ENCODE measurements at places on chromosomes 5 and 9.

GRCh38 chr9:123265833-123266232 lies 2.6 kb downstream of the STRBP start:
- no peak for DNase-seq

DNA sequence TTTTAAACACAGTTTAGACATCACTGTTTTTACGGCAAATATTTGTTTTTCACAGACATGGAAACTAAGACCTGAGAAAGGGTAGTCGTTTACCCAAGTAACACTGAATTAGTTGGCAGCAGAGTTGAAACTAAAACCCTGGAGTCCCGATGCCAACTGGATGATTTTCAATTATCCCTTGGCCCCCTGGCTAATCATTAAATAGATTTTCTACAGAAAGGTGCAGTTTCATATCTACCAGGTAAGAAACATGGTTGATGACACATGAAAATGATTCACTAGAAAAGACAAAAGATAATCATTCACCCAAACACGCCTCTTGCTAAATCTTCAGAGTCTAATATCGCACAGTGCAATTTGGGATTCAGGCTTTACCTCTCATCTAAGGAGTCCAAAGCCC lies 136.9 kb downstream of the SEMA5A start:
- no peak for DNase-seq

GRCh38 chr9:136051837-136052471 lies 43.1 kb downstream of the NACC2 start:
- DNase-seq = no peak

GRCh38 chr9:133982971-133983720 lies 9.0 kb downstream of the VAV2 start:
- no peak for DNase-seq

DNA sequence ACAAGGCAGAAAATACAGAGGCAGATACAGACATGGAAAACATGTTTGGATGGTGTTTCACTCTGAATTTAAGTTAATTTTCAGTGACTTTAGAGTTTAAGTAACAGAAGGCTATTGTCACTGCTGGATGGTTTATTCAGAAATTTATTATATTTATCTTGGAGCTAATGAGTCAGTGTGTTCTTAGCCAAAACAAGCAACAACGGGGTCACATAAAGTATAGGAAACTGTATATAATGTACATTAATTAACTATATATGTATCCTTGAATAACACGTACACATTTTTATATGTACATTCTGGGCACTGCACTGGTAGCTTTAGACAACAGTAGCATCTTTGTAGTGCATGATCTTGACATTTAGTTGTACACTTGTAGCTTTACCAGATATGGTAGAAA lies 30.7 kb downstream of the CYLC2 start:
- DNase-seq = no peak

DNA sequence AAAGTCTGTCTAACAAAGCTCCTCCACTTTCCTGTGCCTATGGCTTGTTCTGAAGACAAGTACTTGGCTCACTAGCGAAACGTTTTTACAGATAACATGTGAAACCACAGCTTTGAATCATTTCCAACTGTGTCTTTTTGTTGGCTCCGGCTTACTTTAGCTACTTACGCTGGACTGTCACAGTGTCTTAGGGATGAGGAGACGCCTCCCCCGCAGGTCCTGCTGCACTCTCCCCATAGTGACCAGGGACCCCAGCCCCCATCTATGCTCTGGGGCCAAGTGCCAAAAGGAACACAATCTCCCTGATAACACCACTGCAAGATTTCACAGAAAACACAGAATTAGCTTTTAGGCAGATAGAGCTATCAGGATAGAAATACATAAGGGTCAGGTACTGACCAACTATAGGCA lies 219.1 kb downstream of the ADAMTS6 start:
- no peak for DNase-seq

DNA sequence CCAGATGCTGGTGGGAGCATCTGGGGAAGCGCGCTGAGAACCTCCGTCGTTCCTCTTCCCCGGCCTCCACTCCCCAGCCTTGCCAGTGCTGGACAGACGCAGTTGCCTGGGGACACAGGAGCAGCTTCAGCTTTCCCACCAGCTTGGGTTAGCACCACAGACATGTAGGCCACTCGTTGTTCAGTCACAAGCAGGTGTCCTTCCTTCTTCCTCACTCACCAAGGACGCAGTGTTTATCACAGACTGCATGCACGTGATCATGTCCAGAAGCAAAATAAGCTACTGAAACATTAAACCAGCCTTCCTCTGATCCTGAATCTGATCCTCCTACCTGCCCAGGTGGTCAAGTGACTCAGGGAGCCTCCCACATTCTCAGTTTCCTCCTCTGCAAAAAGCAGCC lies 232.9 kb downstream of the SYK start:
- no peak for DNase-seq

GRCh38 chr9:101014566-101014965 lies 14.0 kb upstream of the PLPPR1 start:
- DNase-seq = no peak

GRCh38 chr9:90568667-90569066 lies 74.0 kb downstream of the DIRAS2 start:
- DNase-seq = no peak

- no peak for DNase-seq
These were observed 15.9 kb downstream of the ENG start for GRCh38 chr9:127838375-127839078.

GRCh38 chr5:82561797-82562196 lies 283.6 kb upstream of the RPS23 start:
- DNase-seq = no peak

GRCh38 chr9:111860443-111860842 lies 36.2 kb upstream of the UGCG start:
- no peak for DNase-seq

- DNase-seq = no peak
These were observed 441.2 kb upstream of the CHD1 start for GRCh38 chr5:99369797-99370593.

- DNase-seq = no peak
These were observed 40.9 kb downstream of the UIMC1 start for GRCh38 chr5:176965633-176966032.

DNA sequence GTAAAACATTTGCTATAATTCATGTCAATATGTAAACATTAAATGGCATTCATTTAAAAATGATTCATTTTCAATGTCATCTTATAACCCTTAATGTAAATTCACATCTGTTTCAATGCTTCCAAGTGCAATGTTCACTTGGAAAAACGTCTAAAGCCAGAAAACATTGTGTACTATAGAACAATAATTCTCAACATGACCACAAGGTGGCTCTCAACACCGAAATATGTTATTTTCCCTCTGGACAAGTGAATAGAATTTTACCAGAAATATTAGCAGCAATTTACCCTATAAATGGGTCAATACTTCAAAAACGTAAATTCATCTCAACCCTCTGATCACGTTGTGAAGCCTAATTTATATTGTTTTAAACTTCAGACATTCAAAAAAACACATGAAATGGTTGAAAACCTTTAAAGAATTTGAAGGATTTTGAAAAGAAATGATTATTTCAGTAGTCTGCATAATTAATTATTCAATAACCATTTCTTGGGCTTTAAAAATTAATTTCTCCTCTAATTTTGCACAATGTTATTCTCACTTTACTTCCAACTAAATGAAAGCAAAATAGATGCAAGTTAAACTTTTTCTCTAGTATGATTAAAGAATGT lies 11.0 kb downstream of the CDH10 start:
- no peak for DNase-seq

DNA sequence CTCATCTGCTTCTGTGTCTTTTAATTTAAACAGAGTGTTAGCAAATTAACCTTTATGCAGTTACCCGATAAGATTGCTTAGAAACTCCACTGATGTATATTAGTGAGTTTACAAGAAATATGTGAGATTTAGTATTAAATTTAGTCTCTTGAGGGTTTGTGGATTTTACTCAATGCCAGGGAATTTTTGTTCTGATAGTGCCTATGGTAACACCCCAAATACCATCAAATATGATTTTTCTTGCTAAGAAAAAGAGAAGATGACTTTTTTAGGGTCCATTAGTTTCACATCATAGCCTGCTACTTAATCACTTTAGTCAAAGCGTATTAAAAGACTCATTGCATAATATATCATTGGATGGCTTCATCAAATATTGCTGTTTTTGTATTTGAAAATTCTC lies 224.9 kb downstream of the PCSK5 start:
- no peak for DNase-seq

DNA sequence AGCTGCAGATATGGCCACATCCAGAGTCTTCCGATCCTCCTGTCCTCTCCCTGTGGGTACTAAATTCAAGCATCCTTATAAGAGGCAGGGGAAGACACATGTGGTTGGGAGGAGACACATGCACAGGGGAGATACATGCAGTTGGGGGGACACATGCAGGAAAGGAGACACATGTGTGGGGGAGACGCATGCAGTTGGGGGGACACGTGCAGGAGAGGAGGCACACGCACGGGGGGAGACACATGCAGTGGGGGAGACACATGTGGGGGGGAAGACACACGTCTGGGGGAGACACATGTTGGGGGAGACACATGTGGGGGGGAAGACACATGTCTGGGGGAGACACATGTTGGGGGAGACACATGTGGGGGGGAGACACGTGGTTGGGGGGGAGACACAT lies 21.2 kb upstream of the OLFM1 start:
- DNase-seq = no peak

DNA sequence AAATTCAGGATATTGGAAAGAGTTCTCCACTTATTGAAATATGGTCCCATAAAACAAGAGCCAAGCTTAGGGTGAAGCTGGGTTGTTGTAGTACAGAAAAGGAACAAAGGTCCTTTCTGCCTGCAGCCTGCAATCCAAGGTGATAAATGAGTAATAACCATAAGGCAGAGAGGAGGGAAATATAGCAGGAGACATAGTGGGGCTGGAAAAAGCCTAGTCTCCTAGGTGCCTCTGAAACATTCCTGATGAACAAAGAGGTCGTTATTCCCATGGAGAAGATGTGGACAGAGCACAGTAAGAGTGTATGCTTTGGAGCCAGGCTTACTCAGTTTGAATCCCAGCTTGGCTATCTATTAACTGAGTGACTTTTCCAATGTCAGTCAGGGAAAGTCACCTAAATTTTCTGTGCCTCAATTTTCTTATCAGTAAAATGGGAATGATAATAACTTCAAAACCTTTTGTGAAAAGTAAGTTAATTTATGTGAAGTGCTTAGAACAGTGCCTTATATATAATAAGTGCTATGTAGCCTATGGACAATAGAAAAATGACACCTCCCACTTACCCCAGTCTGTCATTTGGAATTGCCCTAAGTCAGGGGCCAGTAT lies 110.8 kb upstream of the GRIN3A start:
- DNase-seq = no peak

GRCh38 chr5:116696366-116696765 lies 121.7 kb upstream of the SEMA6A start:
- no peak for DNase-seq

- DNase-seq = peak; percentile 16
These were observed 138.9 kb downstream of the GADD45G start for GRCh38 chr9:89743573-89744254.

- no peak for DNase-seq
These were observed 119.5 kb downstream of the ANXA1 start for GRCh38 chr9:73270967-73271721.

- DNase-seq = no peak
These were observed 2.8 kb downstream of the CDH10 start for GRCh38 chr5:24642022-24642421.

GRCh38 chr5:43304525-43304924 lies 8.7 kb downstream of the HMGCS1 start:
- DNase-seq = no peak

DNA sequence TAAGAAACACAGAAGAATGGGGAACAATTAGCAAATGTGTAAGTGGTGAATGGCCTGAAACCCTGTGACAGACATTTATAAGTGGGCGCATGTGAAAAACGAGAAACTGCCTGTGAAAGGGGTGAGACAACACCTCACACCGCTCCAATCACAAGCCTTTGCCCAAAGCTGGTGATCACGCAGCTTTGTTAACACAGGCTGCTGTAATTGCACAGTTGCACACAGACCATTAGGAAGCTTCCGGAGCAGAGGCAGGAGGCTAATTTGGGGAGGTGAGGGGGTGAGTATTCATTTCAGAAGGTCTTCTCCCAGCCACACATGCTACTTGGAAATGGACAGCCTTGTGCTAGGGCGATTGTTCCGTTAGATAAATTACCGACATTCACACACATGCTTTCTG lies 294.0 kb downstream of the MED10 start:
- no peak for DNase-seq

GRCh38 chr5:2658447-2658846 lies 93.0 kb downstream of the IRX2 start:
- no peak for DNase-seq

DNA sequence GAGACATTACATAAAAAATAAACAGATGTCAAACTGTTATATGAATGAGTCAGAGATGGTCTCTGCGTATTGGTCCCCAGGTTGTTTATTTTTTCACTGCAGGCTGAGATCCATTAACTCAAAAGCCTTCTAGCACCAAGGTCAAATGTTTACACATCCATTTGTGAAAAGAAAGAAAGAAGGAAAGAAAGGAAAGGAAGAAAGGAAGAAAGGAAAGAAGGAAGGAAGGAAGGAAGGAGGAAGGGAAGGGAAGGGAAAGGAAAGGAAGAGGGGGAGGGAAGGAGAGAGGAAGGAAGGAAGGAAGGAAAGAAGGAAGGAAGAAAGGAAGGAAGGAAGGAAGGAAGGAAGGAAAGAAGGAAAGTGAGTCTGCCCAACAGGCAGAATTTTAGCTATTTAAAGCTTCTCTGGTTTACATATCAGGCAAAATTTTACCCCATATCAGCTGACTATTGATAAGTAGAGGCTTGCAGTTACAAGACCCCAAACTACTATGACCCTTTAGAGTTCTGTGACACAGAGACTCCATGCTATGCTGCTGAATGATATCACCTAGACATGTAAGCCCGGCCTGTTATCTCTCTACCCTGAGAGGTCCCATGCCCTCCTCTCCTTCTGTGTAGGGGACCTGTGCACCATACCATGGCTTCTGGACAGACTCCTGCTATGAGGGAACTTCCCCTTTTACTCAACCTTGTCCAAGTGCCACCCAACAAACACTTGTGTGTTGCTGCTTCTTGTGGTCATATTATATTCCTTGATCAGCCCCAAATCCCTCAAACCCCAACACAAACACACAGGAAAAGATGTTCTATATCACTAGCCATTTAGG lies 59.0 kb downstream of the DRD1 start:
- DNase-seq = no peak

GRCh38 chr9:2022560-2022959 lies 7.4 kb downstream of the SMARCA2 start:
- DNase-seq = no peak
